Neural crest cell (in vitro differentiated cells): ENCODE measurements at places on chromosomes 2 and 18. TPM values are rescaled to one million over a fixed set of nuclear protein-coding genes. Genes with fewer than 3 reads are reported as not detected.

DNA sequence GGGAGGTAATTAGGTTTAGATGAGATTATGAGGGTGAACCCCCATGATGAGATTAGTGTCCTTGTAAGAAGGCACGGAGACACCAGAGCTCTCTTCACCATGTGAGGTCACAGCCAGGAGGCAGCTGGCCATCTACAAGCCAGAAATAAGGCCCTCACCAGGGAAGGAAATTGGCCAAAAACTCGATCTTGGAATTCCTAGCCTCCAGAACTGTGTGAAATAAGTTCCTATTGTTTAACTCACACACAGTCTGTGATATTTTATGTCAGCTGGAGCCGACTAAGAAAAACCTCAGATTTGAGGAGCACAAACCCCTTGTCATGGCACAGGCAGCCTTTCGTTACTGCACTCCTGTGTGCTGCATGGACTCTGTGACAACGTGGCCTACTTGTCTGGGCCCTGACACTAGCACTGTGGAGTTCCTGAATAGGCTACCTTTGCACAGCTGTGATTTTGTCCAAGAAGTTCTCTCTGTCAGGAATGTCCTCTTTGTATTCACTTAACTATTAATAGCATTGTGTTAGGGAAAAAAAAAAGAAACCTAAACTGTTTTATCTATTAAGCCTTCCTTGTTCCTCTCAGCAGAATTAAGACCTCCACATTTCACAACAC, 319.8 kb downstream of the TDRD15 start:
- DNase-seq, result no peak

GRCh38 chr18:1475867-1476266, 571.2 kb downstream of the ADCYAP1 start:
- DNase-seq, result no peak

ADD2 gene
- 31.6 and 31.8 TPM in 2 replicates for total RNA-seq

- DNase-seq, result no peak
These were observed 38.0 kb downstream of the KYNU start for GRCh38 chr2:142915502-142915901.

ACTG2 gene
- 0.39 TPM in 1 of 2 replicates, not detected in the other for total RNA-seq

- DNase-seq, result no peak
These were observed 37.7 kb upstream of the MEX3C start for GRCh38 chr18:51235009-51235789.

DNA sequence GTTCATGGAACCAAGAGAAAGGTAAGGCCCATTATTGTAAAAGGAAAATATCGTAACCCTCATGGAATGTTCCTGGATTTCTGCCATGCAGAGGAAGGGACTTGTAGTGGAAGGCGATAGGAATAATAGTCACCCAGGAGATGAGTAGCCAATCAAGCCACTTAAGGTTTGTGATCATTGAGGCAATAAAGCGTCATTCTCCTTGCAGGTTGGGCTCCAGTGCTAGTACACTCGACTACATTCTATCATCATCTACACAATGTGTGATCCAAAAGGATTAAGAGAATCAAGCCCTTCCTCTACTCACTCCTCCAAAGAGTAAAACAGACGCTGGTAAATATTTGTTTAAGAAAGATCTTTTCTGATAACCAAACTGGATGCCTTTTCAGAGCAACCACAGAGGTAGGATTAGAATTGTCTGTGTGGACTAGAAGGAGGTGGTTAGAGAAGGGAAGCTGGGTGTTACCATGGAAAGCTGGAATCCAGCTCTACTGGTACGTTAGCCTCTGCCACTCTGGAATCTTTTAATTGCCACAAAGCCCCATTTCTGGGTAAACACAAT, 245.7 kb downstream of the IKZF2 start:
- DNase-seq, result no peak

DNA sequence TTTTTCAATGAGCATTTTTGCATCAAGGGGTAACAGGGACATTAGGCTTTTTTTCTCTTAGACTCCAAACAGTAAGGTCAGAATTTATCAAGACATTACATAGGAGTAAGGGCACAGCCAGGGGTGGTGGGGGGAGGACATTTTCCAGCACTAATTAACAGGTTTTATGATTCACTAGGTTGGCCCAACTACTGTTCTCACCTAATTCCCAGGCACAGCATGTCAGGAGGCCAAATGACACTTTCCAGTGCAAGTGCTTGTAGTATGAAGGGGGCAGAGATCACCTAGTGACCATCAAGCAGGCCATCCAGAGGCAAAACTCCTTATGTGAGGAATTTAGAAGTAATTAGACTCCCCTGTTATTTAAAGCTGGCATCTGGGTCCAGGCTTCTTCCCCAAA, 3.9 kb upstream of the MBD2 start:
- no peak for DNase-seq

HRH4 gene
- 0.07 TPM in 1 of 2 replicates, not detected in the other for total RNA-seq

- DNase-seq, result no peak
These were observed 254.8 kb downstream of the RNF152 start for GRCh38 chr18:61637905-61638595.

KIF3C gene
- 50.9 and 56.2 TPM in 2 replicates for total RNA-seq

- DNase-seq, result no peak
These were observed 32.6 kb upstream of the LRRC30 start for GRCh38 chr18:7198326-7198725.

- DNase-seq, result no peak
These were observed 64.6 kb upstream of the CDCA7 start for GRCh38 chr2:173290046-173290445.

DNA sequence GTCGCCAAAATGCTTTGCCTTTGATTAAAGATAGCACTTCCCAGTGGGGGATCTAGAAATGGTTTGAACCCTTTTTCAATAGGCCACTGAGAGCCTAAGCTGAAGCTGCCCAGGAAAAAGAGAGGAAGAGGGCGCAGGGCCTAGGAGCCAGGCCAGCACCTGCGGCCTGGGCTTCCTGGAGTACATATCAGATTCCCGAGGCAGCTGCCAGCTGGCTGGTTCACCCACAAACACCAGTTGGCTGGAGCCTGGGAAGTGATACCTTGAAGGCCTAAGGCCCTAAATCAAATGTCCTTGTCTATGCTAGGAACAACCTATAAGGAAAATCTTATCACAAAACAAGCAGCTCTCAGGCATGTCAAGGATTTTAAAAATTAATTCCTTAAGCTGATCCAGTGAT, 37.1 kb downstream of the ANKRD44 start:
- DNase-seq, result no peak

DNA sequence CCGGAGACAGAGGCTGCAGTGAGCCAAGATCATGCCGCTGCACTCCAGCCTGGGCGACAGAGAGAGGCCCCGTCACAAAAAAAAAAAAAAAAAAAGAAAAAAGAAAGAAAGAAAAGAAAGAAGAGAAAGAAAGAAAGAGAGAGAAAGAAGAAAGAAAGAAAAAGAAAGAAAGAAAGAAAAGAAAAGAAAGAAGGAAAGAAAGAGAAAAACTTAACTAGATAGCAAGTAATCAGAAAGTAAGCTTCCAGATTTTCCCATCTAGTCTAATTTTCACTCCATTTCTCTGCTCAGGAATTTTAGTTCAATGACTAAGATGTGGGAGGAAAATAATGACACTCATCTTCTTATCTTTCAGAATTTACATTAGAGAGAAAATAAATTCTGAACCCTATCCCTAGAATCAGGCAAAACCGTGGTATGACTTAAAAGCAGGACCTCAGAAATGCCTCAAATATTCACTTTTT, 2.4 kb downstream of the GFPT1 start:
- no peak for DNase-seq

GRCh38 chr2:128390256-128390990, 71.8 kb upstream of the HS6ST1 start:
- DNase-seq, result no peak

SCN7A gene
- 0.39 and 0.40 TPM in 2 replicates for total RNA-seq

DNA sequence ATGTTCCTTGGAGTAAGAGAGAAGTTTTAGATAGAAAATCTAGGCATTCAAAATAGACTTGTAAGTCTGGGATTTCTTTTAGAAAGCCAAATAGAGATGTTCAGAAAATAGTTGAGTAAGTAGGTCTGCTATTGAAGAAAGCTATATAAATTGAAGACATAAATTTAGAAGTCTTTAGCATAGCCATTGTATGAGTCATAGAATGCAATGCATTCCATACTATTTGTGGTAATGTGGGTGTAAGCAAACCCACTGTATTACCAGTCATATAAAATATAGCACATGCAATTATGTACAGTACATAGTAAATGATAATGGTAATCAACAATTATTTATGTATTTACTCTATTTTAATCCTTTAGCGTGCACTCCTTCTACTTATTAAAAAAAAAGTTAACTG, 14.1 kb downstream of the MC4R start:
- no peak for DNase-seq

DSG4 gene
- total RNA-seq, result not detected in 2 replicates

- DNase-seq, result no peak
These were observed 55.2 kb upstream of the MAL start for GRCh38 chr2:94970353-94970752.

ASB18 gene
- not detected in 2 replicates for total RNA-seq

DCDC2C gene
- not detected in 2 replicates for total RNA-seq

DNA sequence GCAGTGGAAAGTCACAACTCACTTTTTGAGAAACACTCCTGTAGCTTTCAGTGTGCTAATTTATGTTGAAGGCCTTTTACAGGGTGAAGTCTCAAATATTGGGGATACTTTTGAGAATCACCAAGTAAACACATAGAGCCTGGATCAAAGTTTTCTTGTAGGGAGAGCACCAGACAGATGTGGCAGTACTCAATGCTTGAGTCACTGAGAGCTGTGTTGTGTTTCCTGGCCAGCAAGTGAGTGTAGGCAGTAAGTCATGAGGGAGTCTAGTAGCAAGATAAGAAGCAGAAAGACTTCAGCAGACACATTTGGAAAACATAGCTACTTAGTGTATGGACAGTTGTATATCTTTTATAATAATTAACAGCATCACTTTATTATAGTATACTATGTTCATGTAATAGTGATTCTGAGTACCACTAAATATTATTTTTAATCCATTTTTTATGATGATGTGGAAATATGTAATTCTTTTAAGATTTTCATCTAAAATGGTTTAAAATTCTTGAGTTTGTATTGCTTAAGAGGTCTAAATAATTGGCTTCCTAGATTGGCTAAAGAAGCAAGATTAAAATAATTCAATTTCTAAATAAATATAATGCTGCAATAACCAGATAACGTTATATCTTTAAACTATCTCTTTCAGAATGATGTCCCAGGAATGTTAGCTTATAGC, 12.8 kb downstream of the PSMD1 start:
- DNase-seq, result no peak

- DNase-seq, result no peak
These were observed 24.6 kb downstream of the NRP2 start for GRCh38 chr2:205706769-205707381.

GRCh38 chr2:146024212-146024743, 1504.4 kb upstream of the ZEB2 start:
- DNase-seq, result no peak

GREB1 gene
- 132 and 143 TPM in 2 replicates for total RNA-seq

COLEC12 gene
- total RNA-seq, result 1.7 and 2.0 TPM in 2 replicates

DNA sequence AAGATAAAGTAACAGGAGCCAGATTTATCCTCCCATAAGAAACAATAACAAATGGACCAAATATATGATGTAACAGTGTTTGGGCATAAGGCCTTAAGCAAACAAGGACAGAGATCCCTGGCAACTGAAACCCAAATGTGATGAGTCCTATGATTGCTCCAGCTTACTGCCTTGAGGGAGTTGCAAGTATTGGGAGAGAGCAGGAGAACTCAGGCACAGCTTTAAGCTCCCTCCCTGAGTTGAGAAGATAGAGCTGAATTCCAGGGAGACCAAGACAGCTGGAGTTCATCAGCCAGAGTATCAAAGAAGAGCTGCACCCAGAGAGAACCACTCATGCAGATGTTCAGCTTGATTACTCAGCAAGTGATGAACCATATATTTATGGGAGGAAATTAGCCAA, 814.5 kb upstream of the RAB6C start:
- no peak for DNase-seq

SERPINE2 gene
- 34.0 and 36.0 TPM in 2 replicates for total RNA-seq

LYG2 gene
- not detected in 2 replicates for total RNA-seq

NOSTRIN gene
- total RNA-seq, result not detected in 2 replicates
